ENCODE measurements at places on chromosomes 3 and 15.

- no peak for DNase-seq
These were observed 4.4 kb upstream of the CLEC3B start for GRCh38 chr3:45021524-45022297.

DNA sequence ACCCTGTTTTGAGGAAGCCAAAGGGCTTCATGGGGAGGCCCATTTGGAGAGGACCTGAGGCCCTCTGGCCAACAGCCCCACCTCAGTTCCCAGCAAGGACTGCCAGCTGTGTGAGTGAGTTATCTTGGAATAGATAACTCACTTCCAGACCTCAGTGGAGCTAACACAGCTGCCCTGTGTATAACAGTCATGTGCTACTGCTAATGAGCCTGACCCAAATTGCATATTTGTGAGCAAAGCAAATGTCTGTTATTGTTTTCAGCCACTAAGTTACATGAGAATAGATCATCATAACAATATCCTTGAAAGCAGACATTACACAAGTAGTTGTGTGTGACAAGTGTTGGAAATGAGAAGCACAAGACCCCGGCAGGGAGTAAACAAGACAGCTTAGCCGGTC, 355.8 kb downstream of the MCTP2 start:
- no peak for DNase-seq

- peak; percentile 85 for DNase-seq
These were observed 21.2 kb downstream of the PRKAR2A start for GRCh38 chr3:48826451-48826850.

DNA sequence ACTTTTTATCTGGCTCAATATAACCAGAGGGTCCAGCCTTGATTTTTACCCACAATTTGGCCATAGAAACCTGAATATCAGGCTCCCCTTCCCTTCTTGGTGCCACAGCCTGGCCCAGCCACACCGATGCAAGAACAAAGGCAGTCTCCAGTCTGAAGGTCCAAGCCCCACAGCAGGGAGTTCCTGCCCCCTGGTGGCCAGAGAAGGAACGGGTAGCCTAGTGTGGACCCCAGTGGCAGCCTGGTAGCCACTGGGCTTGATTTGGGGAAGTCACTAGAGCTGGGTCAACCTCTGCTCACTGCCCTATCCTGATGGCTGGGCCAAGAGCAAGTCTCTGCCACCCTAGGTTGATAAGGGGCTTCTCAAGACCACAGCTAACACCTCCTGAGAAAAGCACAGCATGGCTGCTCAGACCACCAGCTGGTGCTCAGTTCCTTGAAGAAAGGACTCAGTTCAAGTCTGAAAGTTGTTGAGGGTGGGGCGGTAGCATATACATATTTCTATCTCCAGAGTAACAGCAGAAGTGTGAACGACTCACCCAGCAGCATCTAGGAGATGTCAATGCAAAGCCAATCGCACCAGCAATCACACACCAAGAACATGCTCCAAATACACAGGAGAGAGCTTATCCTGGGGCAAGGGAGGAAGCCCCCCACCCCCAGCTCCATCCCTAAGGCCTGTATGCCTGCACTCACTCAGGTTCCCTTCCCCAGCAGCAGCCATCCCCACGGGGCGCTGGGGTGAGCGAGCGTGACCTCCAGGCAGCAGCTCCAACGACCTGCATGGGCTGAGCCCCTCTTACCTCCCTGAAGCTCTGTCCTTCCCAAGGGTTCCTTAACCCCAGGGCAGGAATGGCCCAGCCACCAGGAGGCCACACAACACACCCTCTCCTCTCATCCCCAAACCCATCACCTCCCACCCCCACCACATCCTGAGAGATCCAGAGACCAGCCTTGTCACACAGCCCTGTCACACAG, 7.6 kb downstream of the PFKFB4 start:
- peak; percentile 57 for DNase-seq

DNA sequence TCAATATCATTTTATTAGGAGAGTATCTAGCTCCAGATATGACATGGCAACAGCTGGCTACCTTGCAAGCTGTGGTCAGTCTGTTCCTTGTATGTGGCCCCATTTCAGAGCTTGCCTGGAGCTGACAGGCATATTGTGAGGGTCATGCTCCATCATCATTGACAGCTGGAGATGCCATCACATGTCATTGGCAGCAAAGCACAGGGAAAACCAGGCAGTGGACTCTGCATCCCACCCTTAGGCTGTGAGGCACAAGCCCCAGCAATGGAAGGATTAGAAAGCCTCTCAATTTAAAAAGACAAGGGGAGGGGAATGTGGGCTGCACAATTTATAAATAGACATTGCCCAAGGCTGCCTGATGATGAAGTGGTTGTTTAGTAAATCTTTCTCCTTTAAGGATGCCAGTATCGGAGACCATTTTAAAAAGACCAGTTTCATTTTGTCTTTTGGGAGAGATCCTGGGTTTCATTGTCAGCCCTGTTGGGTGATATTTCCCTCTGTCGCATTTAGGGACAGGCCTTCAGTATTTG, 27.9 kb downstream of the LNP1 start:
- DNase-seq = no peak

DNA sequence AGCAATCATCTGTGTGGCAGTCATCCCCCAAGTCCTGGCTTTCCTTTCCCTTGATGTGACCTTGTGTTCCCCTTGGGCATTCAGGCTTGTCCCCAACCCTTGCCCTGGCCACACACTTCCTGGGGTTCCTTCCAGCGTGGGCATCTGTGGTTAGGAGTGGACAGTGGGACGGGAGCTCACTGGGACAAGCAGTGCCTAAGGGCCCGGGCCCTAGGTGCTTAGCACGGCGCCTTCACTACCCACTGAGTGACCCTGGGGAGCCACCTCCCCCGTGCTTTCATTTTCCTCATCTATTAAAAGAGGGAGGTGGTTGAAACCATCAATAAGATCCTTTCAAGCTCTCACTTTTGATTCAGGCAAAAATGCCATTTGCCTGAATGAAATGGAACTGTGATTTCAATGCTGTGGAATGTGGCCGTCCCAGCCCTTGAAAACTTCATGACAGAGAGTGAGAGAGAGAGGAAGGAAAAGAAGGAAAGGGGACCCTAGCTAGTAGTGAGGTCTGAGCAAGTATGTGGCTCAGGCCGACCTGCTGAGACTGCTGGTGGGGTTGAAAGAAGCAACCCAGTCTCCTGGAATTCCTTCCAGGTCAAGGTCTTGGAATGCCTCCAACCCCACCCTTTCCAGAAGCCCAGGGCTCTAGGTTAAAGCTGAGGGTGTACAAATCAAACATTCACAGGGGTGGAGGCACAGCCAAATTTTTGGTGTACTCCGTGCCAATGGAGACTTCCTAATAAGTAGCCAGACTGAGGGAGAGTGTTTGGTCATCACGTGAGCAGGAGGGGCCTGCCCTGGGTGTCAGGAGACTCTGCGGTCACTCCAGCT, 302.9 kb downstream of the TLE3 start:
- DNase-seq = no peak

GRCh38 chr3:82133070-82133606, 371.7 kb upstream of the GBE1 start:
- DNase-seq = peak; percentile 53

DNA sequence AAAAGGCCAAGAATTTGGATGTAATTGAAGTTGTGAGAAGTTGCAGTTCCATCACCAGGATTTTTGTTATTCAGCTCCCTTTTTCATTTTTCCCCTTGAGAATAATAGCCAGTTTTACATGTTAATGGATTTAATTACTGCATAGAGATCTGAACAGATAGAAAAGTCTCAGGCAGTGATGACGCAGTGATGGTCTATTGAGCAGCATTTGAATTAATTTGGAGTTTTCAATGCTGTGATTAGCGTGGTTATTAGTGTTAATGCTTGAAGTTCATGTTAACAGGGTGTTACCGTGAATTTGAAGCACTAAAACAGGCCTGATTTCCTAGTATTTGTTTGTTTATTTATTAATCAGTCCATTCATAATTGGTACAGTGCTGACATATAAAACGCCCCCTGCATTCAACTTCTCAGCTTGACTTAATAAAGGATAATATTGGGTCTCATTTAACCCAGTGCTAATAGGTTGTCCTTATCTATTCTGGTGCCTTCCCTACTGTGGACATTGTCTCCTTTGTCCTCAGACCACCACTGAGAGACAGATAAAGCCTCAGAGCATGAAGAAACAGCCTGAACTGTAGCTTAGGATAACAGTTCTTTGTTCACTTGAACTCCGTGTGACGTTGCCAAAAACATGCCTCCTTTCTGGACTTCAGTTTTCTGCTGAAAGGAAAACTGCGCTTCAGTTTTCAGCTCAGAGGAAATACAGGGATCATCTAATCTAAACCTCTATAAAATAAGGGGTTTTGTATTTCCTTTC, 82.4 kb downstream of the RTP4 start:
- no peak for DNase-seq

- DNase-seq = peak; percentile 8
These were observed 27.2 kb upstream of the ADAMTS7 start for GRCh38 chr15:78838489-78838888.

- no peak for DNase-seq
These were observed 11.4 kb upstream of the SLC9A9 start for GRCh38 chr3:143859465-143860203.

DNA sequence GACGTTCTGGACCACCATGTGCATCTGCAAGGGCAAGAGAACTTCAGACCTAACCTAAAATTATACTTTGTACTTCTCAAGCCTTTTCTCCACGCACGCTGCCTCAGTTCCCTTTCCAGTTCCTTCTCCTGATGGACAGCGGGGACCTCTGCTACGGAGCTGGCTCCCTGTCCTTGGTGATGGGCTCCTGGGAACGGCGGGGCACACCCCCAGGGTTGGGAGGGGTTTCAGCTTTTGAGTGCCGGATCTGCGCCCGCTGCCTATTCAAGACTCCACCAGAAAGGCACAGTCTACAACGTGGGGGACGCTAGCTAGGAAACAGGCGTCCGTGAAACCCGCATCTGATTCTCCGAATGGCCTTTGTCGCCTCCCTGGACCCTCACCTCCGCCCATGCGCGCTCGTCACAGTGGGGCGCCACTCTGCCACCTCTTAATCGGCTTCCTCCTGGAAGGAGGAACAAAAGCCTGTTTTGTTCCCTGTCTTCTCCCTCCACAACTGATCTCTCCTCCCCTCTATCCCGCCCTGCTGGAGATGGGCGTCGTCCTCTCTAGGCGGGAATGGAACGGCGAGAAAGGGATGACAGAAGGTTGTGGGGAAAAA, 2.2 kb downstream of the GPR149 start:
- no peak for DNase-seq

Data from fibroblast of the conjunctiva (primary cell).